ENCODE measurements at places on chromosomes 3 and 15. TPM values are rescaled to one million over a fixed set of nuclear protein-coding genes. Genes with fewer than 3 reads are reported as not detected.

The SOX14 gene
- polyA plus RNA-seq = not detected

The TMC3 gene
- not detected for polyA plus RNA-seq

- H3K4me1 ChIP-seq = no peaks in the 10 kb centered on the region
- no peak overlapping the region for H3K4me3 ChIP-seq
- DNase-seq = peak; percentile 30
- H3K36me3 ChIP-seq = no peaks in the 10 kb centered on the region
Measured at GRCh38 chr15:77282333-77282732, 137.6 kb downstream of the PEAK1 start.

- H3K4me1 ChIP-seq = no peaks in the 10 kb centered on the region
- H3K4me3 ChIP-seq = no peak overlapping the region
- DNase-seq = no peak
- no peak overlapping the region for H3K27ac ChIP-seq
- H3K36me3 ChIP-seq = no peaks in the 10 kb centered on the region
Measured at GRCh38 chr3:21913791-21914190, 162.8 kb upstream of the ZNF385D start.

- H3K27me3 ChIP-seq = no peaks in the 10 kb centered on the region
- no peak overlapping the region for H3K4me3 ChIP-seq
- no peak overlapping the region for H3K27ac ChIP-seq
- no peaks in the 10 kb centered on the region for H3K36me3 ChIP-seq
Measured at GRCh38 chr3:189121092-189121491, 50.7 kb upstream of the TPRG1 start.

DNA sequence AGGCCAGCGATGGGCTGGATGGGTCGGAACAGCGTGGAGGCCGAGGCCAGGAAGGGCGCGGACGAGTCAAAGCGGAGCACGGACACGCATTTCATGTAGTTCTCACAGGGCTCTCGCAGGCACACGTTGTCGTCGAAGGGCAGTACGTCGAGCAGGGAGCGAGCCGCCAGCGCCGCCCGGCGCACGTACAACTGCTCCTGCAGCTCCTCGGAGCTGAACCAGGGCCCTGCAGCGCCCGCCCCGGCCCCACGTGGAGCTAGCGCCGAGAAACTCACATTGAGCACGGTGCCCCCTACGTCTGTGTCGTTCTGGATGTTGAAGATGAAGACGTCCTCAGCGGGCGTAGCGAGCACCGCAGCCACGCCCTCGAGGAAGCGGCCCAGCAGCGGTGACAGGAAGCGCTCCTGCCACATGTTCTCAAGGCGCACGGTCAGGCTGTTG, 5.8 kb downstream of the CELSR3 start:
- no peak for DNase-seq
- peaks cover 8% of the 10 kb centered on the region for H3K4me1 ChIP-seq
- H3K4me3 ChIP-seq = peak overlapping the region; percentile 53
- H3K27ac ChIP-seq = peak overlapping the region; percentile 15

- no peaks in the 10 kb centered on the region for H3K4me1 ChIP-seq
- no peaks in the 10 kb centered on the region for H3K27me3 ChIP-seq
- DNase-seq = no peak
- no peak overlapping the region for H3K4me3 ChIP-seq
- no peak overlapping the region for H3K27ac ChIP-seq
Measured at GRCh38 chr3:144096016-144096415, 124.4 kb downstream of the DIPK2A start.
